ENCODE measurements at places on chromosomes 1 and 21.

DNA sequence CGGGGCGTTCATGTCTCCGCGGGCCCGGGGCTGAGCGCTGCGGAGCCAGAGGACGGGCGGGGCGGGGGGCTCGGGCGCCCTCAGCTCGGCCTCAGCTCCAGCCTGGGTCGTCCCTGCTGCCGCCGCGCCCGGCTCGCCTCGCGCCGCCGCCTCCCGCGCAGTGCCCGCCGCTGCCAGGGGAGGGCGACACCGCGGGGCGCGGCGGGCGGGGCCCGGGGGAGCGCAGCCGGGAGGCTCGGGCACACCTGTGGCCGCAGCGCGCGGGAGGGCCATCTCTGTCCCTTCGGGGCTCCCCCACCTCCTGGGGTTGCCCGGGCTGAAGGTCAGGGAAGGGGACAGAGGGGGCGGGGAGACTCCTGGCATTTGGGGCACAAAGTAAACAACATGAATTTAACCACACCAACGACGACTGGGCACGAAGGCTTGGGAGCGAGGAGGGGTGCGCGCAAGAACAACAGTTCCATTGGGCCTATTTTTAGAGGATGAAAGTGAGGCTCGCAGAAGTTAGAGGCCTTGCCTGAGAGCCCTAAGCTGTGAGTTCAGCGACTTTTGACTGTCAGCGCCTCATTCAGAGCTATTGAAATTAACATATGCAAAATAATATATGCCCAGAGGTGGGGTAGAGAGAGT lies at the start of gene FAM131C:
FAM131C (minus strand) TSS at position 162 of the 630 bp plus-strand sequence. CDS start 209 bp downstream, outside the sequence.
- DNase-seq, result no peak

DNA sequence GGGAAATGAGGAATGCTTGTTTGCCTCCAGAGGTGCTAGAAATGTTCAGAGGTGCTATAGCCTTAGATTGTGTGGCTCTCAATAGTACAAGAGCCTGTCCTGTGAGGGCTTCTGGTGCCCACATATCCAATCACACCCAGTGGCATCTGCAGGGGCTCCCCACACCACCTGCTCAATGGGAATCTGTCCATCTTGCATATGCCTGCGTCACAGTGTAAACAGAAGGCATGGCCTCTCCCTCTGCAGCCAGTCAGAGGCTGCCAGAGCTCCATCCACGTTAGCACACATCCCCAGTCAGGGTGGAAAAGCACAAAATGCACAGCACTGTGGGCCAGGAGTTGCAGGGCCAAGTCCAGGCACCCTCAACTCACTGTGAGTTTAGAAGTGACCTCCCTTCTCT lies 113.6 kb upstream of the GRIK3 start:
- DNase-seq, result no peak

DNA sequence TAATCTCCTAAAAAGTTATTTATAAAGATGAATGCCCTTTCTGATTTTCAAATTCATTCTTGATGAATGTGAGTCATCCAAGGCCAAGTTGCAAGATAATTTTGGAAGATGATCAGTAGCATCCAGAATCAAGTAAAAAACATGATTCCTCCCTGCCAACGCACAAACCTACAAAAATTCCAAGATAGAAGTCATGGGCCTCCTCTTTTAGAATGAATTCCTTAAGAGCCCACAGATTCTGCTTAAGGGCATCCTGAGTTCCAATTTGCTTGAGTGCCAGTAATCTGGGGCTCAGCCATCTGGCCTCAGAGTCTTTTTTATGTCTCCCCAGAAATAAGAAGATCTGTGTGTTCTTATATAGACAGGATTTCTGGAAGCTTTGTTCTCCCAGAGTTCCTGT lies 23.2 kb upstream of the SPATA6 start:
- DNase-seq, result no peak

- no peak for DNase-seq
Measured at GRCh38 chr1:173139706-173140105, 67.4 kb downstream of the TNFSF4 start.

GRCh38 chr1:150762552-150762951 lies 3.0 kb downstream of the CTSS start:
- DNase-seq, result no peak

DNA sequence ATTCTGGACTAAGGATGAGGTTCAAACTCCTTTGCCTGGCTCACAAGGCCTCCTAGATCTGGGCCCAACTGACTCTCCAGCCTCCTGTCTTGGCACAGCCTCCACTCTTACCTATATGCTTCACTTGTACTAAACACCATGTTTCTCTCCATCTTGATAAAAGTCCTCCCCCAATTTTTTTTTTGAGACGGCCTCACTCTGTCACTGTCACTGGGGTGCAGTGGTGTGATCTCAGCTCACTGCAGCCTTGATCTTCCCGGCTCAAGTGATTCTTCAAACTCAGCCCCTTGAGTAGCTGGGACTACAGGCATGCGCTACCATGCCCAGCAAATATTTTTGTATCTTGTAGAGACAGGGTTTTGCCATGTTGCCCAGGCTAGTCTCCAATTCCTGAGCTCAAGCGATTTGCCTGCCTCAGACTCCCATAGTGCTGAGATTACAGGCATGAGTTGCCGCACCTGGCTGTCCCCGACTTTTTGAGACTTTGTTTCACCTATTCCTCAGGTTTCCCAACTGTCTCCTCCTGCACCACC lies 39.7 kb downstream of the CD34 start:
- DNase-seq, result no peak

DNA sequence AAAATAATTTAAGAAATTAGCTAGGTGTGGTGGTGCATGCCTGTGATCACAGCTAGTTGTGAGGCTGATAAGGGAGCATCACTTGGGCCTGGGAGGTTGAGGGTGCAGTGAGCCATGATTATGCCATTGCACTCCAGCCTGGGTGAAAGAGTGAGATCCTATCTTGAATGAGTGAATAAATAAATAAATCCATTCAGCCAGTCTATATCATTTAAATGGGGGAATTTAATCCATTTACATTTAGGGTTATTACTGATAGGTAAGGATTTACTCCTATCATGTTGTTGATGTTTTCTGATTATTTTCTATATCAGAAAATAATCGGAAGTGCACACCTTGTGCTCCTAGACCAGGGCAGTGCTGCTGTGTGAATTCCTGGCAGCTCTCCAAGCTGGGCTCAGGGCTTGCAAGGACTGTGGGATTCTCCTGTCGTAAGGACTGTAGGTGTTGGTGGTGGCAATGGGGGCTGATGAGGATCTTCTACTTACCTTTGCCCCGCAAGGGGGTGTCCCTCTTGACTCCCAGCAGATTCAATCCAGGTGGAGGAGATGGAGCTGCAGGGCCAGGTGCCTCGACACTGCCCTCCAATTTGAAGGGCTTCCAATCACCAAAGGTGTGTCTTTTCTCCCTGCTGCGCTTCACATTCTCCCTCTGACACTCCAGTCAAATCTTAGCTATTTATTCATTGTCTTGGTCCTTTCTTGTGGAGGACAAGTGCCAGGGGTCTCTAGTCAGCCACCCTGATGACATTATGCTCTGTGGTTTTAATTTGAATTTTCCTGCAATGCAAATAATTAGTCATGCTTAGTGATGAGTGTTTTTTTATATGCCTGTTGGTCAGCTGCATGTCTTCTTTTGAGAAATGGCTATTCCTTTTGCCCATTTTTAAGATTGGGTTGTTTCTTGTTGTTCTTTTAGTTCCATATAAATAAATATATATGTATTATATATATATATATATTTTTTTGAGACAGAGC lies 14.1 kb upstream of the TRAPPC10 start:
- DNase-seq, result no peak

GRCh38 chr1:56837244-56837939 lies 17.2 kb upstream of the C8A start:
- no peak for DNase-seq

- DNase-seq, result no peak
Measured at GRCh38 chr1:206883876-206884275, 13.4 kb upstream of the IL24 start.

GRCh38 chr1:95415146-95415545 lies 181.1 kb downstream of the RWDD3 start:
- DNase-seq, result no peak

GRCh38 chr21:29168891-29169315 lies 38.5 kb downstream of the MAP3K7CL start:
- DNase-seq, result no peak

DNA sequence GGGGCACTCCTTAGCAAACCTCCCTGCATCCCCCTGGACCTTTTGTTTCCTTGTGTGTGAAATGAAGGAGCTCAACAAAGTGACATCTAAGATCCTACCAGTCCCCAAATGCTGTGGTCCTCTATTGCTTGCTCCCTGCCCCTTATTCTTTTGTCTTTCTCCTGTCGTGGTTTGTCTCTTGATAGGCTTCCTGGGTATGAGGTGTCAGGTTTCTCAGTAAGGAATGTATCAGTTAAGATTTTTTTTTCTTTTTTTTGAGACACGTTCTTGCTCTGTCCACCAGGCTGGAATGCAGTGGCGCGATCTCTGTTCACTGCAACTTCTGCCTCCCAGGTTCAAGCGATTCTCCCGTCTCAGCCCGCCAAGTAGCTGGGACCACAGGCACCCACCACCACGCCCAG lies 16.8 kb downstream of the CNIH3 start:
- no peak for DNase-seq

DNA sequence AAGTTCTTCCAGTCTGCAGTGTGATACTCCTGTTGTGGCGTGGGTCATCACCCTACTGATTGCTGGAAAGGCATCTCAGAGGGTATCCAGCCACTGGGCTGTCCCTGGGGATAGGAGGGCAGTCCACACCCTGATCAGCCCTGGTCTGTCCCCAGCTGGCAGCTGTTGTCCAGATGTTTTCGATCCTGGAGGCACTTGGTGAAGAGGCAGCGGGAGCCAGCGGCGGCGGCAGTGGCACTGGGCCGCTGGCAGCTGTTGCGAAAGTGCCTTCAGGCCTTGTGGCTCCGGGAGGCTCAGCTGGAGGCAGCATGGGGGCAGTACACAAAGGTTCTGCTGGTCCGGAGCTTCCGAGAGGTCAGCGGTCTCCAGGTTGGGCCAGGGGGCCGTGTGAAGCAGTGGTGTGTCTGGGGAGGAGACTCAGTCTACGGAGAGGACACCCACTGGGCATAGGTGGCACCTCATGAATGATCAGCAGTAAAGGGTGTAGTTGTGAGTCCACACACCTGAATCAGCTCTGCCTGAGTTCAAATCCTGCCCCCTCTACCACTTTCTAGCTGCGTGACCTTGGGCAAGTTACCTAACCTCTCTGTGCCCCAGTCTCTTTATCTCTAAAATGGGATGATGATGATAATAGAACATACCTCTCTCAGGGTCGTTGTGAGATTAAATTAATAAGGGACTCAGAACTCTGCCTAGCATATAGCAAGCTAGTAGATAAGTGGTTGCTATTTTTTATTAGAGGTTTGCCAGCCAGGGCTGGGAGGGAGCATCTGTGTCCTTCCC lies 6.1 kb downstream of the C1orf167 start:
- no peak for DNase-seq

- no peak for DNase-seq
Measured at GRCh38 chr1:66445492-66446181, 88.3 kb upstream of the SGIP1 start.

GRCh38 chr1:215517441-215517891 lies 49.6 kb upstream of the KCTD3 start:
- DNase-seq, result no peak

GRCh38 chr1:95067062-95067461 lies 5.7 kb downstream of the ALG14 start:
- no peak for DNase-seq

- DNase-seq, result no peak
Measured at GRCh38 chr1:49319426-49319963, 542.8 kb upstream of the BEND5 start.

DNA sequence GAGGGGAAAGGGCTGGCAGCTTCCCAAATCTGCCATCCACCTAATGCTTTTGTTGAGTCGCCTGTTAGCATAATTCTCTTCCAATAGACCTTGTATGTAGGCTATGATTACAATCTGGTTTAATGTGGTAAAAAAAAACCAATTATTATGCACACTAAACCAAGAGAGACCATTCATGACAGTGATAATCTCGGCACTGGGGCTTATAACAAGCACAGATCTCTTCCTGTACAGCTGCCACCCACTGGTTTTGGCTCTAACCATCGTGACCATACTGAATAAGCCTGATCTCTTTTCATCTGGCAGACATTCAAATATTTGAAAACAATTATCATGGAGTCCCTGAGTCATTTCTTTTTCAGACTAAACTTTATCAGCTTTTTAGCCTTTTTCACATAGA lies 12.0 kb upstream of the SYT14 start:
- DNase-seq, result no peak

DNA sequence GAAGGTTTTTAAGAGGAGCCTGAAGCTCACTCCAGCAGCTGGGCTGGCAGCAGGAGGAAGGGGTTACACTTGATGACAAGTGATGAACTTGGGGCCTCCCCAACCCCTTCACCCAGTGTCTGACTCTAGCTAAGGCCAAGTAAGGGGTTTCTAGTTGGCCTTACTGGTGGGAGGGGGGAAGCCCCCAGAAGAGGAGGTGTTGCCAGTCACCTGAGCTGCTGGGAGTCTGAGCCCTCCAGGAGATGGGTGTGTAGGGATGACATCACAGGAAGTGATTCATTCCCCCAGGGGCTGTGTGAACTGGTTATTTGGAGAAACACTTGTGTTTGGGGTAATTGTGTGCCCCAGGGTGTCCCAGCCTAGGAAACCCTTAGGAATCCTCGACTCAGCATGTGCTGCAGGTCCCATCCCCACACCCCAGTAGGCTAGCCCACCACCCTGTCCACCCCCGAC lies 3.1 kb downstream of the PADI1 start:
- DNase-seq, result no peak

DNA sequence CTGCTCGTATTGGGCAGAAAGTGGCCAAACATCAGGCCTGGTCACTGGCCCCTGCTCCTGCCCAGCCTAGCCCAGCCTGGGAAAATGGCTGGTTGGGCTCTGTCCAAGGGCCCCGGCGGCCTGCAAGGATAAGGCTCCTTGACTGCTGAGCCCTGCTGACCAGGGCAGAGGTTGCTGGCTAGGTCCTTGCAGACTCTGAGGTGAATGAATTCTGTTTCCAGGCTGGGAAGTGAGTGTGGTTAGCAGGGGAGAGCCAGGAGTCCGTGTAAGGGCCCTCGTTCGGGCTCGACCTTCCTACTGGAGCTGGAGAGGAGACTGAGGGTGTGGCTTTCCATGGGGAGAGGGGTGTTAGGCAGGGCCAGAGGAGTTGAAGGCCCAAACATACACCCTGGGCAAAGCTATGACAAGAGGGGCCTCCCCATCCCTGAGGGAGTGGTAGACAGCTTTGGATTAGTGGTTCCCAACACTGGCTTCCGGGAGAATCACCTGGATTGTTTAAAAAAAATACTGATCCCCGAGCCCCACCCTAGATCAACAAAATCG lies 20.6 kb downstream of the CSF1 start:
- DNase-seq, result no peak

DNA sequence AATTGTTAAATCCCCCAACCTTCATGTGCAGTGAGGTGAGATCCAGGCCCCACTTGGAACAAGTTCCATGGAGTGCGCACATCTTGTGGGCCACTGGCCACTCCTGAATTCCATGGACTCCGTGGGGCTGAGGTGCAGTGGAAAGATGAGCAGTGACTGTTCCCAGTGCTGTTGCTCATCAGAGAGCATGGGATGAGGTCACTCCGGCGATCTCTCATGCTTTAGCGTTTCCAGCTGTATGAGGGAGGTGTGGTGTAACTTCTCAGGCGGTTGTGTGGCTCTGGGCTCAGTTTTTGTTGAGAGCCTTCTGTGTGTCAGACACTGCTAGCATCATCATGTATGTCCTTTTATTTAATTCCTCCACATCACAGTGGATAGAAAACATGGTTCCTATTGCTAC lies 96.2 kb downstream of the GALNT2 start:
- no peak for DNase-seq

All from CMK (cell line).